NK-92 treated with Interleukin-12 subunit alpha and Interleukin-12 subunit beta, amount 100 ng/mL, for 24 hours (cell line): ENCODE measurements at places on chromosomes 11 and 22.

DNA sequence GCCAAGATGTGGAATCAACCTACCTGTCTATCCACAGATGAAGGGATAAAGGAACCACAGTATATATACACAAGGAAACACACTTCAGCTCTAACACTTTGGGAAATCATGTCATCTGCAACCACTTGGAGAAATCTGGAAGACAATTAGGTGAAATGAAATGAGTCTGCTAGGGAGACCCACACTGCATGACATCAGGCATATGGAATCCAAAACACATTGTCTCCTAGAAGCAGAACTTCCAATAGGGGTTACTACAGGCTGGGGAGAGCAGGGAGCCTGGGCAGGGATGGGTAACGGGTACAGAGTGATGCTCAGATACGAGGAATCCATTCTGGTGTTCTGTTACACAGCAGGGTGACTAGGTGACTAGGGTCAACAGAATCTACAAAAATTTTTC is 18.3 kb downstream of the RGL4 start:
- DNase-seq: no peak

DNA sequence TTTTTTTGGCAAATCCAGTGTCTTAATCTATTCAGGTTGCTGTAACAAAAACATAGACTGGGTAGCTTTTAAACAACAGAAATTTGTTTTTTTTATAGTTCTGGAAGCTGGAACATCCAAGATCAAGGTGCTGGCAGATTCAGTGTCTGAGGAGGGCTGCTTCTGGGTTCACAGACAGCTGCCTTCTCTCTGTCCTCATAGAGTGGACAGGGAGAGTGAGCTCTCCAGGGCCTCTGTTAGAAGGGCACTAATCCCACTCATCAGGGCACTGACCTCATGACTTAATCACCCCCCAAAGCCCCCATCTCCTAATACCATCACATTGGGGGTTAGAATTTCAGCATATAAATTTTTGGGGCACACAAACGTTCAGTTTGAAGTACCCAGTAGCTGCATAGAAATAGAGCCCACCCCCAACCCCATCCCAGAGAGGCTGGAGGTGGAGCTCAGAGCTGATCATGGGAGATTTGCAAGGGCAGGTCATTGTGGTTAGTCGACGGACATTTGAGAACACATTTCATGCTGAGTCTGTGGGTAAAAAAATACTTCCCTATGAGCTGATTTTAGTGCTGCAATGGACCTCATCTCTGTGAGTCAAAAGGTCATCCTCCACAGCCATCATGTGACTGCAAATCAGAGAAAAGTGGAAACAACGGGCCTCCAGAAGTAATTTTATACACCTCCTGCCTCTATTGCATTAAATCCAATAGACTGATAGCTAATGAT is 203.1 kb upstream of the CADM1 start:
- DNase-seq: no peak

GRCh38 chr11:35404388-35404775 is 15.0 kb downstream of the SLC1A2 start:
- DNase-seq: no peak

- no peak for DNase-seq
Observed at GRCh38 chr11:62030071-62030684, 62.7 kb upstream of the FTH1 start.

GRCh38 chr11:93532281-93532789 is 10.9 kb downstream of the SMCO4 start:
- no peak for DNase-seq

- DNase-seq: no peak
Observed at GRCh38 chr11:69984457-69985261, 93.5 kb upstream of the ANO1 start.

- DNase-seq: no peak
Observed at GRCh38 chr11:46280706-46281105, 3.2 kb downstream of the CREB3L1 start.

GRCh38 chr11:13929395-13929891 is 33.1 kb upstream of the SPON1 start:
- DNase-seq: no peak

DNA sequence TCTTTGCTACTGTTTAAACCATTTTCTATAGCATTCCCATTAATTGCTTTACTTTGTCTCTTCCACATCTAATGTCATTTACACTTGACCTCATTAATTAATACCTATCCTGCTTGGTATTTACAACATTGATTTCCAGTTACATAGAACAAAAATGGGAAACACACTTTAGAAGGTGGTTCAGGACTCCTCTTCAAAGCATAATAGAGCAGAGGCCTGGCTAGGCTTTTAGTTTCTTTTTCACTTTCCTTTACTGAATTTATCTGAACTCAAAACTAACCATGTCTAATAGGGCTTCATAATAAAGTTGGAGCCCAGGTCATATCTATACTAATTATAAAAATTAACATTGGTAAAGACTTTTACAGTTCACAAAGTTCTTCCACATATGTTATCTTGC is 648.0 kb upstream of the KIRREL3 start:
- DNase-seq: no peak

- DNase-seq: no peak
Observed at GRCh38 chr22:29121124-29121523, 48.3 kb downstream of the KREMEN1 start.

- DNase-seq: no peak
Observed at GRCh38 chr11:94185416-94186084, 56.9 kb downstream of the PANX1 start.

GRCh38 chr11:95676308-95676707 is 113.3 kb downstream of the FAM76B start:
- no peak for DNase-seq

DNA sequence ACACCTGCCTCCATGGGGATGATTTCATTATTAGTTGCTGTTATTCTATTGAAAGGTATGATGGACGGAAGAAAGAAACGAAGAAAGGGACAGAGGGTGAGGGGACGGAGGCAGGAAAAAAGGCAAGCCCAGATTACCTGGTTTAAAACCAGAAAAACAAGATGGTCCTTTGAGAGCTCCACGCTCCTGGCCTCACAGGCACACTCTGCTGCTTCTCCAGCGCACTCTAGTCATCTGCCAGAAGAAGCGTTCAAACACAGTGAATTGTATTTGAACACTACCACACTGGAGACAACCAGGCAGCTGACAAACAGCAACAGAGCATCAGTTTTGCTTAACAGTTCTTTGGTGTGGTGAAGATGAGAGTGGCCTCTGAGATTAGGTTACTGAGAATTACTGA is 216.9 kb downstream of the CADM1 start:
- no peak for DNase-seq

DNA sequence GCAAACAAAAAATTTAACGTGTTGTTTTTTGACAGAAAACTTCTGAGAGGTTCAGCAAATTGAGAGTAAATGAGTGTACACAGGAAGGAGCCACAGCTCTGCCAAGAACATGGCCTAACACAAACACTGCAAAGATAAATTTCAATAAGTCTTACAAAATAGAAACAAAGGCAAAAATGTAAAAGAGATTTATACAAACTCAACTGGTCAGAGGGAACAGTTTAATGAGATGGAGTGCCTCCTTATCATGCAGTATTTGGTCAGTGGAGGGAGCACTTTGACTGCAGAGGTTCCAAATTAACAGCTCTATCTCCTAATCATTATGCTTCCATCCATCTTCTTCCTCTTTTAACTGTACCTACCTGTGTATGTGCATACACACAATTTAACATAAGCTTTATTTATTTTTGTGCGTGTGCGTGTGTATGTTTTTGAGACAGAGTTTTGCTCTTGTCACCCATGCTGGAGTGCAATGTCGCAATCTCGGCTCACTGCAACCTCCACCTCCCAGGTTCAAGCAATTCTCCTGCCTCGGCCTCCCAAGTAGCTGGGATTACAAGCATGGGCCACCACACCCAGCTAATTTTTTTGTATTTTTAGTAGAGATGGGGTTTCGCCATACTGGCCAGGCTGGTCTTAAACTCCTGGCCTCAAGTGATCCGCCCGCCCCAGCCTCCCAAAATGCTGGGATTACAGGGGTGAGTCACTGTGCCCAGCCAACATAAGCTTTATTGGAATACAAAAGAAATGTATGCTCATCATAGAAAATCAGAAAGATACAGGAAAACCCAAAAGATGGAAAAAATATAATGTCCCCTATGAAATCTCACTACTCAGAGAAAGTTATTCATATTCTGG is 111.9 kb downstream of the MRTFA start:
- no peak for DNase-seq

- DNase-seq: no peak
Observed at GRCh38 chr11:107247167-107247861, 210.3 kb downstream of the CWF19L2 start.

DNA sequence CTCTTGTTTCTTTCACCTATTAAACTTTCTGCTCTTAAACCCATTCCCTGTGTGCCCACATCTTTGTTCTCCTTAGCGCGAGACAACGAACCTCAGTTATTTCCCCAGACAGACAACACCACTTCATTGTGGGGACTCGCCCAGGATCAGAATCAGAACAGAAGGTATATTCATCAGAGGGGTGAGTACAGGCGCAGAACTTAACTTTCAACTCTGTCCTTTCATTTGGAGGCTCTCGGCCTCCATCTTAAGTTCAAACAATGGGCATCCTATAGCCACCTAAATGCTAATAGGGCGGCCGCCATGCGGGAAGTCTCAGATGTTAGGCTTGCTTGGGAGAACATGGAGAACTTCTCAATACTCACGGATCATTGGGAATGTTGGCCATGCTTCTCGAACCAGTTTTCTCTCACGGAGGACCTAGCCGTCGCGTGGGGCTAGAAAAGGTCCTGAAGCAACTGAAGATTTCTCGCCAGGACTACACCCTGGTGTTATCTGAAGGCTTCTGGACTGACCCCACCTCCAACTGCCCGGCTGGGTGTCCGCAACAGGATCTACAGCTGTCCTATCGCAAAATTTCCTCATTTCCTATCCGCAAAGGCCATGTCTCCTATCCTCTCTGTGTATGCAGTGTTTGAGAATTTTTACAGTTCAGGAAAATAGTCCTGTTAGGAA is 13.4 kb upstream of the HYLS1 start:
- DNase-seq: no peak

- DNase-seq: no peak
Observed at GRCh38 chr22:27250418-27250817, 551.1 kb downstream of the MN1 start.

DNA sequence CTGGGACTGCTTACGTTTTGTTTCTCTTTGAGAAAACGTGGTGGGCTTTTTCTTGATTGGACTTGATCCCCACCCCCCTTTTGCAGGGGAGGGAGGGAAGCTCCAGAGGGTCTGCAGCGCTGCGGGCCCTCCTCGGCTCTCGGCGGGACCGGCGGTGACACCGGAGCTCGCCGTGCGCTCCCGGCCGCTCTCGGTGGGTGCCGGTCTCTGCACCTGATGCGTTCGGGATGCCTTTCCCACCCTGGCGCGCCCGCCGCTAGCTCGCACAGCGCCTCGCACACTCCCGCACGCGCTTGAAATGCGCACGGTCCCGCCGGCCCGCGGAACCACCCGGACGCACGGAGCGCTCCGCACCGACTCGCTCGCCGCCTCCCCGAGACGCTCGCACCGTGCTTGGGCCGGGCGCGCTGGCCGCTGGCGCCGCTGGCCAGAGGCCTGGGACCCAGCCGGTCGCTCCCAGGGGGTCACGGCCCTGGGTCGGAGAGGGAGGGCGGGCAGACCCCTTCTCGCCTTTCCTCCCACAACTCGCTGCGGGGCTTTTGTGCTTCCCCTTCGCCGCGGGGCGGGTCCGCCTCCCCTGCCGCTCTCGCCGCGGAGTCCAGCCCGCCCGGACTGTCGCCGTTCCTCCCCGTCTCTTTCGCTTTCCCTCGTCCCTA is 1.0 kb downstream of the ZBTB16 start:
- no peak for DNase-seq

- no peak for DNase-seq
Observed at GRCh38 chr11:2584434-2584811, 115.4 kb downstream of the KCNQ1OT1 start.

DNA sequence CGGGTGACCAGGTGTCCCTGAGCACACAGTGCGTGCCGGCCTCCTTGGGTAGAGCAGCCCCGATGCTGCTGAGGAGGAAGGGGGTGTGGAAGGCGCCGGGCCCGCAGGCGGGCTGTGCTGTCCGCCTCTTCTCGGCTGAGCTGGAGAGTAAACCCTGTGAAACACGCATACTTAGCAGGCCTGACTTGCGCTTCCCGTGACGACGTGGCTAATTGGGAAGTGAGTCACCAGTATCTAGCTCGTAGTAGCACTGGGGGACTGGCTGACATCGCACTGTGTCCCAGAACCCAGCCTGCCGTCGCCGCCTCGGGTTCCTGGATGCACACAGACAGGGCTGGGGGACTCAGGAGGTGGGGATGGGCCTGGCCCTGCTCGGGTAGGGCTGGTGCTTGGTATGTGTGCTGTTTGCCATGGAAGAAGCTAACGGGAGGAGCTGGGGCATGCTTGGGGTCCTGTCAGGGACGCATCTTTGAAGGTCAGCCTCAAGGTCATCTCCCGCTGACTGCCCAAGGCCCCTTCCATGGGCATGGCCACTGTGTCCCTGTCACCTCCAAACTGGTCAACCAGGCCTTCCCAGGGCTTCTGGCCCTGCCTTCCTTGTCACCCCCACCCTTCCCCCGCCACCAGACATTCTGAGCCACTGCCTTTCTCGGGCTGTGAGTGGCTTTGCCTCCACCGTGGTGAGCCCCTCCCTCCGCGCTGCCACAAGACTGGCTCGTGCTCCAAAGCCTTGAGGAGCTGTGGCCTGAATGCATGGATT is 1327.0 kb downstream of the BRD1 start:
- DNase-seq: no peak

DNA sequence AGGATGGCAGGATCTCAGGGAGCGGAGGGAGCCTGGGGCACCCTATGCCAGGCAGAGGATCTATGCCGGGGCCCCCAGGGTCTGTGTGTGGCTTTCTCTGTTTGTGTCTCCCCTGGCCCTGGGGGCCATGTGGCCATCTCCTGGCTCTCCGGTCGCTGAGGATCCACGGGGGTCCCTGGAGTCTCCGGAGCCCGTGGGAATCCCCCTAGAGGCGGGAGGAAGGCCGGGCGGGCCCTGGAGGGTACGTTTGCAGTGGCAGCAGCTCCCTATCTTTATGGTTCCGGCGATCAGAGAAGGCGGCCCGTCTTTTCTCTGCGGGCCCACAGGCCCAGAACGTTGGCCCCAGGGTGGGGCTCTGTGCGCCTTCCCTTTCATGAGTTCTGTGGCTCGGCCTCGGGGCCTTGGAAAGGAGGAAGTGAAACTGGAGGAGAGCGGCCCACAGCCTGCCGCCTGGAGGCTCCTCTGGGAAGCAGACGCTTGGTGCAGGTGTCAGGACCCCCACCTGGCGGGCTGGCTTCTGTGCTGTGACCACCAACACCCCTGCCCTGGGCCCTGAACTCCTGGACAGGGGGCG is 82.1 kb downstream of the KCNQ1 start:
- no peak for DNase-seq

DNA sequence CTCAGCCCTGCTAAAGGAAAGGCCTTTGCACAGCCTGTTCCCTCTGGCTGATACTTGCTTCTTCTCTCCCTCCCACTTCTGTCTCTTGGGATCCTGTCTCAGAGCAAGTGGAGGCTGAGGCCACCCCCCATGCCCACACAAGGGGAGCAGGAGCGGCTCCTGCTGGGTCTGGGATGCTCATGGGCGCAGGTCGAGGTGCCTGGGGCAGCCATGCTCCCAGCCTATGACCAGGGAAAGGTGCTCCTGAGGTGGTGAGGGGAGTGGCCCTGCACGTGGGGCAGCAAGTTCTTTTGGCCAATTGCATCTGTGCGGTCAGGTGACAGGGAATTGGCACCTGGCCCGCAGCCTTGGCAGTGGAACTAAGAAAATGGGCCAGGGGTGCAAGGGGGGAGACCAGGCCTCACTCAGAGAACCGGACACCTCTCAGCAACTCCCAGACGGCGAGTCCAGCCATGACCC is 1.5 kb downstream of the MAPK11 start:
- no peak for DNase-seq

- DNase-seq: no peak
Observed at GRCh38 chr11:63670433-63671321, 499 bp downstream of the ATL3 start.
